ENCODE measurements at places on chromosomes 2 and 18. TPM values are rescaled to one million over a fixed set of nuclear protein-coding genes. Genes with fewer than 3 reads are reported as not detected.
A peak's percentile ranks its signal among the peaks of the same experiment; 100 is the strongest.

The CRYBA2 gene
- polyA plus RNA-seq = 314 TPM

The UGT1A3 gene
- not detected for polyA plus RNA-seq

The EVX2 gene
- 0.02 TPM for polyA plus RNA-seq

The LYG2 gene
- not detected for polyA plus RNA-seq

The CNDP1 gene
- polyA plus RNA-seq = 0.84 TPM

The IL36G gene
- not detected for polyA plus RNA-seq

The MATN3 gene
- polyA plus RNA-seq = 0.23 TPM

The POMC gene
- 12.0 TPM for polyA plus RNA-seq

The UGT1A10 gene
- polyA plus RNA-seq = not detected

The AGAP1 gene
- 5.0 TPM for polyA plus RNA-seq

DNA sequence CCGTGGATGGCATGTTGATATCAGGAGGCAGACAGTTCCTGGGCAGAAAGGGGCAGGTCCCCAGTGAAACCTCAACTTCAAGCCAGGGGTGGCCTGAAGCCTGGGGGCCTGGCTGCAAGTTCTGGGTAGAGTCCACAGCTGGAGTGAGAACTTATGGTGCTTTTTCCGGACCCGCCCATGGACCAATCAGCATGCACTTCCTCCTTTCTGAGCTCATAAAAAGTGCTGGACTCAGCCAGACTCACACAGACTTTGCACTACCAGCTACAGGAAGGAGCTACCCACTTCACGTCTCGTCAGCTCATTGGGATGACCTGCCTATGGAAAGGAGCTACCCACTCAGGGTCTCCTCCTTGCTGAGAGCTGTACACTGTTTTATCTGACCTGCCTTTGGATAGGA, 183.1 kb upstream of the MC4R start:
- peak; percentile 20 for DNase-seq

DNA sequence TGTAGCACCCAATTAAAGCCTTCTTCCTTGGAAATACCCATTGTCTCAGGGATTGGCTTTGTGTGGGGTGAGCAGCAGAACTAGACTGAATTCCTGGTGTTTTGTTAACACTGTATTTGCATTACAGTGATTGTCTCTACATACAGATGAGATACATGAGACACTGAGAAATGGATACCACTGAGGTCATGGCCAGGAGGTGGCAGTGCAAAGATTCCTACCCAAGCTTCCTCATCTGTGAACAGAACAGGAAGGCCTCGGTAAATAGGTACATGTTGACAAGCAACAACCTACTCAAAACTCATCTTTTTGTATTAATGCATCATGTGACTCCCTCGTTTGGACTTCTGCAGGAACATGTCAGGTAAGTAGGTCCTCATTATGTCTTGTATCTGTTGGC, 445.8 kb upstream of the RGPD4 start:
- DNase-seq = no peak

- DNase-seq = no peak
Observed at GRCh38 chr2:113064281-113064680, 3.5 kb upstream of the IL1F10 start.

- no peak for DNase-seq
Observed at GRCh38 chr2:19238440-19239060, 119.9 kb downstream of the OSR1 start.

DNA sequence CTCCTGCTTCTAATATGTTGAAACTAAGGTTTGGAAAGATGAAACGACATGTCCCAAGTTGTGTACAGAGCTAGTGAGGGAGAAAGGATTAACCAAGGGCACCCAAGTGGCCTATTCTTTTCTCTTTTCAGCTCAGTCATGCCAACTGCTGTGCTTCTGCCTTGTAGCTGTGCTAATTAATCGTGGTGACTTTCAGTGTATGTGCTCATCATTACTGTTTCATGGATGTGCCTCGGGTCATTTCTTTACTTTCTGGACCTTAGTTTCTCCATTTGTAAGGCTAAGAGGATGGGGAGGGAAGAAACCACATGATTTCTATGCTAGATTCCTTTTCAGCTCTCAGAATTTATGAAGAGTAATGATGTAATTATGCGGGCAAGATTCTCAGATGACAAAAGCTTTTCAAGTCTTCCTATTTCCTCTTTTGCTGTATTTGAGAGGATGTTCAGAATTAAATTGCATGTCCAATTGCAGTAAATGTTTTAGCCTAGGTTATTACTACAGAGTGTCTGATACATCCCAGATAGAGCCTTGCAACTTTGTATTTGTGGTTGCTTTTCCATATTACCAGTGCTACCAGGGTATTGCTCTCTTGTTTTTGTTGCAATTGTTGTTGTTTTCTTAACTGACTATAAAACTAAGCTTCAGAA, 621.2 kb downstream of the CNTNAP5 start:
- DNase-seq = no peak

DNA sequence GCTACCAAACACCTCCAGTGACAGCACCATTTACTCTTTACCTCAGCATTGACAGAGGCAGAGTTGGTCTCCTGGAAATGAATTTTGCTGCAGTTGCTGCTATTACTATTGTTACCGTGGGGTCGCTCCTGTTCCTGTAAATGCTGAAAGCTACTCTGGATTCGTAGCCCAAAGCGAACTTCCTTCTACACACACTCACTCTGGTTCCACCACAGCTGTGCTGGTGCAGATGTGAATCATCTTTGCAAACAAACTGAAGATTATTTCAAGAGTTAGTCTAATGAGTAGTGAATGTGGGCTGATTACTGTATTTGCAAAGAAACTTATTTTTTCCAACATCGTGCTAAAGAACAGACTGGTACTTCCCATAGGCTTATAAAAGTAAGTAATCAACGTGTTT, 304.0 kb downstream of the LPIN1 start:
- DNase-seq = no peak

DNA sequence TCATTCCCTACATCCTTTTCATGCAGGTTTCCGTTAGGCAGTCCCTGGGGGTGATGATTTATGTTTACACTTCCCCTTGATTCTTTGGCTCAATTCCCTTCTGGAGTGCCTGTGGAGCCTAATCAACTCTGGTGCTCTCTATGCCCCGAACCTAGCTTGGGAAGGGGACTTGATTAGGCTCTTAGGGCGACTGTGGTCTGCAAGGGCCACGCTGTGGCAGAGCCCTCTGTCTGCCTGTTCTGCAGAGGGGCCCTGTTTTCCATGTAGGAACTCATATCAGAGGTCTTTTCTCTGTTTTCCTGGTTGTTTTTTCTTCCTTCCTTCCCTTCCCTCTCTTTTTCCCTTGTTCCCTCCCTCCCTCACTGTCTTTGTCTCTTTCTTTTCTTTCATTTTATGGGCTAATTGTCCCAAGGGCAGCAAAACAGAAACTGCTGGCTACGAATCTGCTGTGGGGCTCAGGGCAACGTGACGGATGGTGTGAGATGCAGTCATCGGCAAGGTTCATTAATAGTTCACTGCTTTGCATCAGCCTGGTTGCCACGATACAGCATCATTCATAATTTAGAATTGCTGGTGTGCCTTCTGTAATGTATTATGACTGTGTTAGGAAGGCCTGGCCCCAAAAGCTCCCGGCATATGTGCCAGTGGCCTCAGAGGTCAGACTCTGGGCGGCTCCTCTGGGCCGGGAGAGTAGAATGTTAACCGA, 134.5 kb downstream of the NAPG start:
- no peak for DNase-seq

- no peak for DNase-seq
Observed at GRCh38 chr2:70182689-70183088, 8.1 kb downstream of the C2orf42 start.

DNA sequence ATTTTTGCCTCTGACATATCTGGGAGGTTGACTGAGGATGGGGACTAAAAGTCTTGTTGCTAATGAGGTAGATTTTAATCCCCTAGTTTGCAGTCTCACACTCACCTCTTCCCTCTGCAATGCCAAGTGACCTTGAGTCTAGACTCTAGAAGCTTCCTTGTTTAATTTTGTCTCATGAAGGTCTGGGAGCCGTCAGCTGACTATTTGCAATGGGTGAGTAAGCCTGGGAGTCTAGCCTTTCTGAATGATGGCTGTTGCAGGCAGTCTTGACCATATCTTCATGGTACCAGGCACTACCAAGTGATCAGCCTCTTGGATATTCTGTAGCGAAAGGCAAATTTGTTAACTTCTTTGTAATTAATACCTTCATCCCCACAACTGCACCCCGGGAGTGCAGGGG, 61.2 kb downstream of the ARHGAP15 start:
- no peak for DNase-seq

GRCh38 chr2:226903179-226903578, 67.3 kb downstream of the RHBDD1 start:
- DNase-seq = no peak

- no peak for DNase-seq
Observed at GRCh38 chr2:140359056-140359771, 1579.0 kb upstream of the NXPH2 start.

GRCh38 chr2:67574230-67574629, 177.1 kb downstream of the ETAA1 start:
- DNase-seq = no peak

GRCh38 chr2:174053355-174054151, 88.4 kb upstream of the SP3 start:
- no peak for DNase-seq

GRCh38 chr2:206783718-206784117, 18.3 kb downstream of the FASTKD2 start:
- no peak for DNase-seq

DNA sequence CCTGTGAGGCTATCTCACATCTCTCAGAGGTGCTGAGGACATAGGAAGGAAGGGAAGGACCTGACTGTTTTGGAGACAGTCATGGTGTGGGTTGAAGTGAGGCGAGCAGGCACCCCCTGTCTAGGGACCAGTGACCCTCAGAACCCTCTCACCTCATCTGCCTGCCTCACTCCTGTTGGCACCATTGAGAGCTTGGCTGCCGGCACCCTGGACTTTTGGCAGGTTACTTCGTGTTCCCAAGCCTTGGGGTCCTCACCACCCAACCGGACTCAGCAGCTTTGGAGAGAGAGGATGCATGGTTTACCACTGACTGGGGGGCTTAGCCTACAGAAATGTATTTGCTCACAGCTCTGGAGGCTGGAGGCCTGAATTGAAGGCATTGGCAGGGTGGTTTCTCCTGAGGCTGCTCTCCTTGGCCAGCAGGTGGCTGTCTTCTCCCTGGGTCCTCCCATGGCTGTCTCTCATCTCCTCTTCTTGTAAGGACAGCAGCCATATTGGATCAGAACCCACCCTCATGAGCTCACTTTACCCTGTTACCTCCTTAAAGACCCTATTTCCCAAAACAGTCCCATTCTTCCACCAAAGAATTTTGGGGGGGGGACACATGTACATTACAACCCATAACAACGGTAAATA, 142.0 kb downstream of the TSN start:
- DNase-seq = no peak

DNA sequence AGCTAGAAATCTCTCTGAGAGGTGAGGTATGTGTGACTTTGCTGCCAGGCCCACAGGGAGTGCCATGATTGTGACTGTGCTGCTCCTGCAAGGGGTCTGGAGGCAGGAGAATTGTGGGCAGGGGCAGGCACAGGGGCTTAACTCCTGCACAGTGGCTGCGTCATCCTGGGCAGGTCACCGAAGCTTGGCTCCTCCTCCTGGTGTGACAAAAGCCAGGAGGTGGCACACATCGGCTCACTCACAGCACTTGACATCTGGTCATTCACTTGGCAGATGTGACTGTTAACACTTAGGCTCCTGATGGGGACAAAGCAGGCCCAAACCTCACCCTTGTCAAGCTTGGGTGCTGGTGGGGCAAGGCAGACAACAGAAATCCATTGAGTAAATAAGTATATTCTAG, 36.4 kb upstream of the GLI2 start:
- no peak for DNase-seq

DNA sequence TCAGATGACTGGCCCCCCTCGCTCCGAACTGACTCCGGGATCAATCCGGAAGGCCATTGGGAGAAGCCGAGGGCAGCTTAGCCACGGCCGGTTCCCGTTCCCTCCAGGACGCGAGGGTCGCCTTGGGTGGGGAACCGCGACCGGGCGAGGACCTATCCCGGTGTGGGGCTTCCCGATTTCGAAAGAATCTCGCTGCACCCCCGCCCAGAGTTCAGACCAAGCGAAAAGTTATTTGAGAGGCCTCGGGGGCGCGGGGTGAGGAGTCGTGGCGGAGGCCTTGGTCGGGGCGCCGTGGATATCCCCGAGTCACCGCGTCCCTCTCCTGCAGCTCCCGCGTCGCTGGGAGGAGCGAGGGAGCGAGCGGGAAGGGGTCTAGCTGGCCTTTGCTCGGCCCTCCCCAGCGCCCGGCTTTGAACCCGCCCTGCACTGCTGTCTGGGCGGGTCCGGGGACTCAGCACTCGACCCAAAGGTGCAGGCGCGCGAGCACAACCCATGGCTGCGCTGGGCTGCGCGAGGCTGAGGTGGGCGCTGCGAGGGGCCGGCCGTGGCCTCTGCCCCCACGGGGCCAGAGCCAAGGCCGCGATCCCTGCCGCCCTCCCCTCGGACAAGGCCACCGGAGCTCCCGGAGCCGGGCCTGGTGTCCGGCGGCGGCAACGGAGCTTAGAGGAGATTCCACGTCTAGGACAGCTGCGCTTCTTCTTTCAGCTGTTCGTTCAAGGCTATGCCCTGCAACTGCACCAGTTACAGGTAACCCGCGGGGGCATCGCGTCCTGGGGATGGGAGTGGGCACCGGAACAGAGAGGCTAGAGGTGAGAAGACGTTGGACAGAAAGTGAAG, at the start of gene CYP27A1:
TSS of gene CYP27A1 (plus strand) at position 457 of the 837 bp plus-strand sequence. CDS start at position 493, 36 bp downstream.
- peak; percentile 76 for DNase-seq

GRCh38 chr2:120749506-120750431, 14.1 kb downstream of the GLI2 start:
- DNase-seq = no peak

DNA sequence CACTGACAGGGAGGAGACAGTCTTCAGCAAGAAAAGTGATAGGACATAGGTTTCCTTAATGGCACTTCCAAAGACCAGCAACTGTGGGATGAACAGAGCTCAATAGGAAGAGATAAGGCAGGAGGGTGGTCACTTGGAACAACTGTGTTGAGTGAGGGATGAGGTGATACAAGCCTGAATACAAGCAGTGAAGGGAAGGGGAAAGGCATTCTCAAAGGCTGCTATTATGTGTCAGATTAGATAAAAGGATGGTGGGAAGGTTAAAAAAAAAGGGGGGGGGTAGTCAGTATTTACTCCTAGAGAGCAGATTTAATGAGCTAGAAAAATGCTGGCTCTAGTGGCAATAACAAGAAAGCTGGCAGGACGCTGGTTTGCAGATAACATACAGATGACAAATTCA, 25.7 kb downstream of the CCBE1 start:
- no peak for DNase-seq

GRCh38 chr2:71965530-71965929, 182.1 kb downstream of the CYP26B1 start:
- DNase-seq = no peak

- no peak for DNase-seq
Observed at GRCh38 chr18:53943326-53943860, 281.1 kb downstream of the MBD2 start.

All from pancreas (tissue), 10 donors.